ENCODE measurements at places on chromosomes 2 and 18. TPM values are rescaled to one million over a fixed set of nuclear protein-coding genes. Genes with fewer than 3 reads are reported as not detected.
A peak's percentile ranks its signal among the peaks of the same experiment; 100 is the strongest.

DNA sequence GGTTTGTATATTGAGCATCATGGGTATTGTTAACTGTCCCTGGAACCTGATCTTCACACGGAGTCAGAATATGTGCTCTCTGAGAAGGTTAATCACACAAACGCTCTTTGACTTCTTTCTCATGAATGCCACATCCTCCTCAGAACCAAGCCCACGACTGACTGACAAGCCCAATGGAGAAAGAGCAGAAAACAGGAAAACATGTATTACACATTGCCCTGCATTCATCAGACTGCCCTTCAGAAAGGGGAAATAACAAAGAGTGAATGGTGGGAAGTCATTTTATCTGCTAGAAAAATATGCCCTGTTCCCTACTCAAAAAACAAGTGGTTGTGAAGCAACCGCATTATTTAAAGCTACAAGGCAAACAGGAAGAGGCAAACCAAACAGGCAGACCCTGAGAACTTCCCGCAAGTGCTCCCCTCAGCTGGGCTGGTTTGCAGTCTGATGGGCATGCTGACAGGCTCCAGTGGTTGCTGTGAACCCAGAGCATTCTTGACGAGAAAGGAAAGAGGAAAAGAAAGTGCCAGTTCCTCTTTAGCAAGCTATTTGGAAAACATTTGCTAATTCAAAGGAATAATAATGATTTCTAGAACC, 172.9 kb upstream of the SETBP1 start:
- DNase-seq, result peak; percentile 39

DNA sequence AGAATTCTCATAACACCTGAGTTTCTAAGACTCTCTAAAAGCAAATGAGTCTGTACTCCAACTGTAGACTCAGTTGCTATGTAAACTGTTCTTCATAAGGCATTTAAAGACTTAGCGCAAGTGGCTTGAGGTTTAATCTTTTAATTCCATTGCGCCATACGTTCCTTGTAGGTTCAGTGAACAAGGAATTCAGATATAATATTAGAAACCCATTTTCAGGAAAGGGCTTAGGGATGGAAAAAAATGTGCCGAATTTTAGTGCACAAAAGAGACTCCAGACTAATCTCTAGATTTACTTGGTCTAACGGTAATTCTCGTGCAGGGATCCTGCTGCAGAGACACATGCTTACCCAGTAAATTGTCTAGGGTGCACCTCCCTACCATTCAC, 268.9 kb upstream of the TANK start:
- DNase-seq, result no peak

DNA sequence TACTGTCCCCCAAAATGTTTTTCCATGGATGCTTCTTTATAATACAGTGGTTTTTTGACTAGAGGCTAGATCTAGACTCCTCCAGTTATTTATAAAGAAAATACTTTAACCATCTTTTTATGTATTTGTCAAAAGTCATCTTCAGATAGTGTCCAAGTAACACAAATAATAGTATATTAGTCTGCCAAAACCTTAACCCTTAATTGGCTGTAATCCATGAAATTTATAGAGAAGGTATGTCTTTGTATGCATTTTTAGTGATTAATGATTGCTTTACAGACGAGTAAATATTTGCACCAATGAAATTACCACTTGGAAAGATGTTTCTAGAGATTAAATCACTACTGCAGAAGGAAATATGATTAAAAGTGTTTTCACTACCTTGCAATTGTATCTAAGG, 451.8 kb upstream of the NRXN1 start:
- no peak for DNase-seq

- no peak for DNase-seq
These were observed 626.6 kb upstream of the GYPC start for GRCh38 chr2:126029316-126029715.

DNA sequence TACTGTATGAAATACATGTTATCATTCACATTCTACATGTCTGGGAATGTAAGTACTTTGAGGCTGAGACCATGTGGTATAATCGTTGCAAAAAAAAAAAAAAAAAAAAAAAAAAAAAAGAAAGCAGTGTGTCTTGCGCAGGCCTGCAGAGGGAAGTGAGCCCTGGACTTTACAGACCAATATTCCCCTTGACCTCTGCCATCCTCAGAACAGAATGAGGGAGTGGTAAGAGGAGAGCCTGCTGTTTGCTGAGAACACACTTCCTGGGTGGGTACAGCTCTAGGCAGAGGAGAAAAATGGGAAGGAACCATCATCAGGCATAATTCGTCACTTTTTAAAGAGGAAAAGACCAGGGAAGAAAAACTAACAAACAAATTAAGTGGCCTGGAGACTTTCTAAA, 28.8 kb upstream of the TBC1D8 start:
- DNase-seq, result peak; percentile 40

- DNase-seq, result no peak
These were observed 70.5 kb downstream of the RBMS1 start for GRCh38 chr2:160423126-160423525.

Gene C2orf81
- 1.8 TPM for polyA plus RNA-seq

Gene ABCG5
- polyA plus RNA-seq, result 0.13 TPM

Data from muscle of back (tissue), 13 donors.